Muscle of back (tissue), 13 donors: ENCODE measurements at places on chromosomes 7 and 10.
A peak's percentile ranks its signal among the peaks of the same experiment; 100 is the strongest.

DNA sequence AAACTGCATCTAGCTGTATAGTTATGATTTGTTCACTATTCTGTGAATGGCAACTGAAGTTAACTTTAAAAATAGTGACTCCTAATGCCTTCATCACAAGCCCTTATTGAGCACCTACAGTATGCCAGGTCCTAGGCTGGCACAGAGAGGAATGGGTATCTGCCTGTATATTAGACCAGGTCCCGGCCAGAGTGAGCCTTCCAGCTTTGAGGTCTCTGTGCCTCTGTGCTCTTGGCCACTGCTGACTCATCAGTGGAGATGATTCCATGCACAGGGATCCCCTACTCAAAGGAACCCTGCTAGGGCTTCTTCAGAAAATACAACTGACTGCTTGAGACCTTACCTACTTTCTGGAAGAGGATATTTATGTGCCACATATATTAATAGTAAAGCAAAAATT is 118.4 kb downstream of the GFRA1 start:
- DNase-seq = peak; percentile 23

DNA sequence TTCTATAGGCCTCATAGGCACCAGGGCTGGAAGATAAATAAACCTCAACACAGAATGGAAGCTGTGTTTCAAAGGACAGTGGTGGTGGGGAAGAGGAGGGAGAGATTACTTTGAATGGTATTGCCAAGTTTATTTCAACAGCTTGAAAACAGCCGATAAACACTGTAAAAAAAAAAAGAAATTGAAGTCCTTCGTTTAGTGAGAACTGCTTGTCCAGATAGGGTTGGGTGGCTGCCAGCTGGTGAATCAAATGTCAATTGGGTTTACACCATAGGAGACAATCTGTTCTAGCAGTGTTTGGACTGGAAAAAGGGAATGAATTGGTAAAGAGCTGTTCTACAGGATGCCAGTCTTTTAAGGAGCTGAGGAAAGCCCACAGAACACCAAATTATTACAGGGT is 254.8 kb downstream of the PHF14 start:
- no peak for DNase-seq

DNA sequence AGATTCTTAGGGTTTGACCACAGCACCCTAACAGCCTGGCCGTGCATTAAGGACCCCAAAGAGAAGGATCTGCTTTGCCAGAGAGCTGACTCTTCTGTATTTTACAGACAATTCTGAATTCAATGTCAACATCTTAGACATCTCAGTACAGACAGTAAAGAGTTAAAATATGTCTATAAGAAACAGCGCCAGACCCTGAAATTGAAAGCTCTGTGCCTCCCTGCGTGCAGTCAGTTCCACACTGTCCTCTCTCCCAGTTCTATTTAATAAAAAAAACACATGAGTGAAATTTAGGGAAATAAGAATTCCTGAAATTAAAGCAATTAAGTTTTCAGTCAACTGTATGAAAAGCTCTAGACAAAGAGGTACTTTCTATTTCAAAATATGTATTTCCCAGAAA is 45.1 kb downstream of the MET start:
- DNase-seq = no peak

- no peak for DNase-seq
Measured at GRCh38 chr7:116739307-116739706, 67.3 kb downstream of the MET start.

DNA sequence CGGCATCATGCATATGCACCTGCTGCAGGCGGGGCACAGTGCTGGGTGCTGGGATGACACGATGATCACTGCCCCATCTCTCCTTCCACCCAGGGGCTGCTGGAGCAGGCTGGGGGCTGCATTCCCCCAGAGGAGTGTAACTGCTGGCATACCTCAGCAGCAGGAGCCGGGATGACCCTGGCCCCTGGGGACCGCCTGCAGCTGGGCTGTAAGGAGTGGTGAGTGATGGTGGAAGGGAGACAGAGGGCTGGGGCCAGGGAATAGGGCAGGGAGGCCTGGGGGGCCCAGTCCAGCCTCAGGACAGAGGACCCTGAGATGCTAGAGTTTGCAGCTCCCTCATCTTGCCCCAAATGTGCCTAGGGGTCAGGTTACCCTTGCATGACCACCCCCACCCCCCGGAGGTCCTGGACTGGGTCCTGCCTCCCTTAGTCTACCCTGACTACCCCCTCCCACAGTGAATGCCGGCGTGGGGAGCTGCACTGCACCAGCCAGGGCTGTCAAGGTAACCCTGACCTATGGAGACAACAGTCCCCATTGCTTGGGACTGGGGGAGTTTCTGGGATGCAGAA is 14.5 kb upstream of the ZNF862 start:
- DNase-seq = no peak

DNA sequence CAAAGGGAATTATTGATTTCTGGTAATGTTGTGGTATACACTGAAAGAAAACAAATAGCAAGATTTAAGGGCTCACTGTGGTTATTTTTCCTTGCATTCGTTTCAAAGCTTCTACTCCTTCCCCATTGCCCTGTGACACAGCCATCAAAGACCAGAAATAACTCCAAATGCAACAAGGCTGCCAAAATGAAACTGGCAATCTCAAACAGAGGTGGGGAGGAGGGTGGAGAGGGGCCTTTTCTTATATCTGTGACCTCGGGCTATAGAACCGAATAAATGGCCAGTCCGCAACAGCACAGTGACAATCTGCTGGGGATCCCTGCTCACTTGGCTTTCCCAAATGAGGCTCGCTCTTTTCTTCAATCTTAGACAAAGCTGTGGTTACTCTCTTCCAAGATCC is 17.4 kb upstream of the SPOCK2 start:
- no peak for DNase-seq

GRCh38 chr7:118252087-118252486 is 27.6 kb downstream of the ANKRD7 start:
- DNase-seq = no peak

GRCh38 chr10:60141896-60142559 is 235.7 kb upstream of the CCDC6 start:
- peak; percentile 63 for DNase-seq

- DNase-seq = no peak
Measured at GRCh38 chr7:152709287-152710152, 33.6 kb upstream of the XRCC2 start.

- peak; percentile 79 for DNase-seq
Measured at GRCh38 chr10:77004917-77005564, 632.6 kb downstream of the KCNMA1 start.

- DNase-seq = no peak
Measured at GRCh38 chr10:121639416-121639815, 41.2 kb upstream of the FGFR2 start.

- no peak for DNase-seq
Measured at GRCh38 chr10:1608851-1609647, 128.3 kb downstream of the ADARB2 start.

GRCh38 chr10:110029450-110029849 is 21.7 kb downstream of the ADD3 start:
- peak; percentile 51 for DNase-seq

DNA sequence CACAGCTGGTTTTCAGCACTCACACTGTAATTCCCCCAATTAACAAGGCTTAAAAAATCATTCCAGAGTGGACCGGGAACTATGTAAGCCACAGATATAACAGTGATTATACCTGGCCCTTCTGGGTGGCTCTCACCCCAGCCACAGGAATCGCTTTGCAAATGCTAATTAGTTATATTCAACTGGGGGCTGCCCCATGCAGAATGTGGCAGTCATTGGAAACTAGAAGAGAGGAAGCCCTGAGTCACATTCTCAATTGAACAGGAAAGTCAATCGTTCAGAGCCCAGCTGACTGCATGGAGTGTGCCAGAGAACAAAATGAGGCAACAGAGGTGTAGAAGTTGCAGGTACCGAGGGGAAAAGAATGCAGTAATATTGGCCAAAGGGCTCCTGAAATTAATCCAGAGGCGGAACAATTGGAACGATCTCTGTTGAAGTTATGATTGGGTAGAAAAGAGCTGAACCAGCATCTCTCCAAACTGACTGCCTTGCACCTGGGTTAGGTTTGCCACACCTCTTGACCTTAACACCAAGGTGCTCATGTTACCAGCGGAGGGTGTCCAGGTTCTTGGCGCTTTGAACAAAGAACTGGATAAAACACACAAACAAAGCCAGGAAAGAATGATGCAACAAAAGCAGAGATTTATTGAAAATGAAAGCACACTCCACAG is 909.7 kb upstream of the AUTS2 start:
- peak; percentile 43 for DNase-seq

DNA sequence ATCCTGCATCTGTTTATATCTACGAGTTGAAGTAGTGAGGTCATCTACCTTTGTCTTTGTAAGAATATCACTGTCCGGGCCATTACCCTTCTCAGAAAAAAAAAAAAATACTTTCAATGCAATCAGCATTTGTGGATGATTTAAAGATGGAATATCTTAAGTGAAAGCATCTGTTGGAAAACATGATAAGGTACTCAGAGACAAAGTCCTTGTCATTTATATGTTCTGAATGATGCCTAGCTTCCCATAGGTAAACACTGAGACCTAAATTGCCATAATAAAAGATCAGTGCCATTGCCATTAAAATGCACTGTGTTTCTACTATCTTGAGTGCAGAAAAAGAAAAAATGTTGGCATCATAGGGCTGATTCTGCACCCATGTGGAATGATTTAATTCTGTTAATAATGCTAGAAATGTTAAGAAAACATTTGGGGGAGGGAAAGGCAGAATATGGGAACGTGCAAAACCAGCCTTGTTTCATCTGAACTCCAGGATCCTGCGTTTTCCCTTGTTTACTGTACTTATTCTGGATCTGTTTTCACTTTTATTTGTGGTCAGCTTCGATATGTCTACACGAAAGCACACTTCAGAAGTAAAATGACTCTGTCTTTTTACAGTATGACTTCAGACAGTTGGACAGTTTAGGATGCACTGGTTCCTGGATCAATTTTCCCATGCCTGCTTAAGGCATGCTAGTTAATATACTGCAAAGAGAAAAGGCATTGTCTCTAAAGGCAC is 669.8 kb downstream of the SUGCT start:
- DNase-seq = no peak

DNA sequence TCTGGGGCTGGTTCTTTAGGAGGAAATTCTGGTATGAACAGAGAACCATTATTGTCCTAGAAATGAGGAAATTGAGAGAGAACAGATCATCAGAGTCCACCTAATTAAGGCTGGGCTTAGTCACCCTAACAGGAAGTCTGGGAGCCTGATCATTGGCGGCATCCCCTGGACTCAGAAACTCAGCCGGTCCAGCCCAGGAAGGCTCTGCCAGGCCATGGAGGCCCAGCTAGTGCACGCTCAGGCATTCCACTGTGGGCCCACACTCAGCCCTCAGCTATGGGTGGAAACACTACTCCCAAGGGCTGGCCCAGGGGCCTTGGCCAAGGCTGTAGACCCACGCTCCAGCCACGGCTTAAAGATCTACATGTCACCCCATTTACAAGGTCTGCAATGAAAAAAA is 109.2 kb downstream of the PTPN20 start:
- DNase-seq = no peak

DNA sequence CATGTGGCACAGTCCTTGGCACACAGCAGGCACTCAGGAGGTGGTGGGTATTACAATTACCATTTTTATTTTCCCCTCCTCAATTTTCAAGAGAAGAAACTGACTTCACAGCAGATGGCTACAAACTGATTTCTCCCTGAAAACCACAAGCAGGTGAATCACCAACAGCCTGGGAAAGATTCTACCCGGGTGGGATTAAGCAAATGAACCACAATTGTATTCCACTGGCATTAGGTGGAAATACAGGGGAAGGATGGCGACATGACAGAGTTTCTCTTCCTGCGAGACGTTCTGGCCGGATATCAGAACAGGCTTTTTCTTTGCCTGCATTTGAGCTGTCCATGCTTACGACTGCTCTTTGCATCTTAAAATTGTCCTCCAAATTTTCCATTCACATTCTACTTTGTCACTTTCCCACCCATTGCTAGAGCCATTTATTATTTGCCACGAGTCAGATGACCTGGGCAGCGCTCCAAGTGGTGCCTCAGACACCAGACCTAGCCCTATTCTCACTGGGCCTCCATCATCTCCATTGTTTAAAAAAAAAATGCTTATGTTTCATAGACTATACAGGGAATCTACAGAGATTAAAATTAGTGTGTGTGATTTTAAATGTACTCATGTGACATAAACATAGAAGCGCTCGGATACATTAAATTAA is 4.6 kb downstream of the DENND11 start:
- DNase-seq = no peak

DNA sequence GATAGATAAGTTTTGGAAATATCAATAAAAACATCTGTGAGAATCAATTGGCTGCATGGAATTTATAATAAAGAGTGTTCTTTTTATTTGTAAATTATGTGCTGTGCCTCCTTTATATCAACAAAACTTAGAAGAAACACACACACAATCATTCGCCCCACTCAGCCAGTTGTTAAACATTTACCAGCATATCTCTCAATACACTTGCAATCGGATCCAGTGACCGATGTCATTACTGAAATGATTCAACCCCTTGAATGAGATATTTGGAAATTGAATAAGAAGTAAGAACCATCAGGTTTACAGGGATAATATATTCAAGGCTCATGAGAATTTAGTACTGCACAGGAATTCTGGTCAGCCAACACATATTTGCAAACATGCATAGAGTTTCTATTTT is 35.6 kb downstream of the TAF3 start:
- no peak for DNase-seq

- DNase-seq = no peak
Measured at GRCh38 chr10:132398566-132398991, 1.6 kb downstream of the PWWP2B start.

- DNase-seq = no peak
Measured at GRCh38 chr10:113454341-113455061, 98.4 kb upstream of the HABP2 start.

GRCh38 chr10:91210014-91210413 is 10.4 kb upstream of the PCGF5 start:
- no peak for DNase-seq

DNA sequence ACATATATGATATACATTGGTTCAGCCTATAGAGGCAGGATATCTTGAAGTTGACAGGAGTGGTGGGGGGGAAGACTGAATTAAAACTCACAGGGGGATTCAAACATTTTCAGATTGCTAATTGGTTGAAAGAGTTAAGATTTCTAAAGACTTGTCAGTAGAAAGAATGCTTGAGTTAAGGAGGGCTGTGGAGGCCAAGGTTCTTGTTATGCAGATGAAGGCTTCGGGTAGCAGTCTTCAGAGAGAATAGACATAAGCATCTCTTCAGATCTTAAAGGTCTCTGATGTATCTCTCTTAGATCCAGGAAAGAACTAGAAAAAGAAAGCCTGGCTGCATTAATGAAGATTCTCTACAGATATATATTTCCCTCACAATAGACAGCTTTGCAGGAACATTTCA is 209.8 kb upstream of the SEMA3D start:
- DNase-seq = no peak

- DNase-seq = peak; percentile 49
Measured at GRCh38 chr10:28991333-28992270, 297.3 kb upstream of the LYZL1 start.

DNA sequence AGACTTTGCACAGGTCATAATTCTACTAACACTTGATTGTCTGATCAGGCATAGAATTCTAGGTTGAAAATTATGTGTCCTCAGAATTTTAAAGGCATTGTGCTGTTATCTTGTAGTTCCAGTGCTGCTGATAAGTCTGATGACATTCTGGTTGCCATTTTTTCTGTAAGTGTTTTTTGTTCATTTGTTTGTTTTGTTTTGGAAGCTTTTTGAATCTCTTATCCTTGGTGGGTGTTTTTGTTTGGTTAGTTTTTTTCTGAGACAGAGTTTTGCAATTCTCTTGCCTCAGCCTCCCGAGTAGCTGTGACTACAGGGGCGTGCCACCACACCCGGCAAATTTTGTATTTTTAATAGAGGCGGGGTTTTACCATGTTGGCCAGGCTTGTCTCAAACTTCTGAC is 178.9 kb downstream of the CCDC71L start:
- DNase-seq = no peak

GRCh38 chr7:92058040-92058439 is 76.2 kb downstream of the CYP51A1 start:
- no peak for DNase-seq
